Muscle of leg (tissue), 16 donors: ENCODE measurements at places on chromosomes 5 and 9. TPM values are rescaled to one million over a fixed set of nuclear protein-coding genes. Genes with fewer than 3 reads are reported as not detected.

PANK3 gene
- total RNA-seq, result 42.5 TPM

SLC38A9 gene
- 21.2 TPM for total RNA-seq

PDE6A gene
- total RNA-seq, result not detected

GRCh38 chr9:89687188-89687587 is 82.4 kb downstream of the GADD45G start:
- no peak for DNase-seq

- DNase-seq, result peak; percentile 25
Measured at GRCh38 chr9:125959951-125960619, 212.9 kb downstream of the PBX3 start.

- peak; percentile 78 for DNase-seq
Measured at GRCh38 chr9:9124616-9125015, 1325.0 kb upstream of the DMAC1 start.

DNA sequence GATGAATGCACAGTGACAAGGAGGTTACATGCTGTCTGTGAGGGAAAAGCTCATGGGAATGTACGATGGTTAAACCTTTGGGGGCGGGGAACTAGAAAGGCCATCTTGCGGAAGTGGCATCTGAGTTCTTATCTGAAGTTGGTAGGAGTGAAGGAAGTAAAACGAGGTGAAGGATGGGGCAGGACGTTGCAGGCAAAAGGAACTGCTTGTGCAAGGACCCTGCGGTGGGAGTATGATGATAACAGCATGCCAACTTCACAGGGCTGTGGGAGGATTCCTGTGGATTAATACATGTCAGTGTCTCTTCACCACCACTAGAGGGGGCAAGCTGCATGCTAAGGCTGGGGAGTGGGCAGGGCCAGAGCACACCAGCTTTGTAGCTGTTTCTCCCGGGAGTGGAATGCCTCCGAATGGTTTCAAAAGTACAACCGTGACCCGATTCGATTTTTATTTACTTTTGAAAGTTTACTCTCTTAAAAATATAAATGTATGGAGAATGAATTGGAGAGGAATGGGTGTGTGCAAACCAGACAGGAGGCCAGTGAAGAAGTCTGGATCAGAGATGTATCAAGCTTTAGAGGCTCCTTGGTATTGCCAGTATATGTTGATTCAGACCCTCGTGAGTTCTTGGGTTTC is 62.5 kb downstream of the CYFIP2 start:
- peak; percentile 87 for DNase-seq

GRCh38 chr9:105643795-105644194 is 18.5 kb upstream of the TAL2 start:
- no peak for DNase-seq

DNA sequence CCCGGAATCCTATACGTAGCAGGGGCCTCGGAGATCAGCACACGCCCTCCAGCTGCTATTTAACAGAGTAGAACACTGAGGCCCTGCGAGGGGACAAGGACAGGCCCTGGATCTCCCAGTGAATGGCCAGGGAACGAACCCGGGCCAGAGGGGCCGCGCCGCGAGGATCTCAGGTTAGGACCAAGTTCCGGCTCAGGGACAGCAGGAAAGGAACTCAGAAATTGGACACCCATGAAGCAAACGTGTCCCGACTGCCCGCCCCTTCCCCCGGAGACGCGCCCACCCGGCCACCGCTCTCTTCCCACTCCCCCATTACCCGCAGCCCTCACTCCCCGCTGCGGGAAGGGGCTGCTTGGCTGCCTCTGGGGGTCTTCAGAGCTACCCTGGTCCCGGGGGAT is 1.0 kb upstream of the FOXE1 start:
- DNase-seq, result no peak

- peak; percentile 68 for DNase-seq
Measured at GRCh38 chr5:122704247-122705036, 70.4 kb upstream of the SNX2 start.

DNA sequence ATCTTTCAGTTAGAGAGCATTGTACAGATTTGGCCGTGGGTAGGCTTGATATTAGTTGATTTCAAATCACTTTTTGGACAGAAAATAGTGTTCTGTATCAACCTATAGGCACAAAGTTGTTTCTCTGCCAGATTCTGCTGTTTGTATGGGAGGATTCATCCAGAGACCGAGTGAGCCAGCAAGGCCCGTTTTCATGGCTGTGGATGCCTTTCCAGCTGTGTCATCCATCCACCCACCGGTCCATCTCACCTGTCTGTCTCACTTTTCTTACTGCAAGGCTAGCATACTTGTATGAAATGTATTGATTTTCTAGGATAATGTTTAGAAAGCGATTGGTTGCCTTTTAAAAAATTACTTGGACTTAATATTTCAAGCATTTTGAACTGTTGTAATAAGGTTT is 34.4 kb downstream of the ICE1 start:
- no peak for DNase-seq

DNA sequence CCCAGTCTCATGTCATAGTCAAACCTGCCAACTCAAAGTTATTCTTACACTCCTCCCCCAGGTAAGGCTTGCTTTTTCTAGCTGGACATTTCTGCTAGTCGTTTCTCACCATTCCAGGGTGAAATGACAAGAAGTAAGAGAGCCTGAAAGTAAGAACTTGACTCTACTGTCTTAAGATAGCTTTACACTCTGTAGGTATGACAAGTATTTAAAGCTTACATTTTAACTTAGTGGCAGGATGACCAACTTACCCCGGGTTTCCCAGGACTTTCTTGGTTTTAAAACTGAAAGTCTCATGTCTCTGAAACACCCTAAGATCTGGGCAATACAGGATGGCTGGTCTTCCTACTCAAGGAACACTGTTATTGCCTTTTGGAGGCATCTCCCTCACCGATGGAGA is 67.5 kb upstream of the PIK3R1 start:
- DNase-seq, result no peak
